Endothelial cell of umbilical vein (primary cell): ENCODE measurements at places on chromosomes 11 and 22. TPM values are rescaled to one million over a fixed set of nuclear protein-coding genes. Genes with fewer than 3 reads are reported as not detected.

RAPSN gene
- total RNA-seq, result 1.6 TPM in 2 replicates

SAA2 gene
- total RNA-seq, result not detected in 2 replicates

DESI1 gene
- 49.4 and 59.1 TPM in 2 replicates for total RNA-seq

PRPF19 gene
- total RNA-seq, result 114 and 126 TPM in 2 replicates

SMC1B gene
- 0.07 TPM in 1 of 2 replicates, not detected in the other for total RNA-seq

IL10RA gene
- total RNA-seq, result 0.14 TPM in 1 of 2 replicates, not detected in the other

CBX7 gene
- total RNA-seq, result 5.1 and 7.1 TPM in 2 replicates

ASCC2 gene
- 60.4 and 60.7 TPM in 2 replicates for total RNA-seq

DNA sequence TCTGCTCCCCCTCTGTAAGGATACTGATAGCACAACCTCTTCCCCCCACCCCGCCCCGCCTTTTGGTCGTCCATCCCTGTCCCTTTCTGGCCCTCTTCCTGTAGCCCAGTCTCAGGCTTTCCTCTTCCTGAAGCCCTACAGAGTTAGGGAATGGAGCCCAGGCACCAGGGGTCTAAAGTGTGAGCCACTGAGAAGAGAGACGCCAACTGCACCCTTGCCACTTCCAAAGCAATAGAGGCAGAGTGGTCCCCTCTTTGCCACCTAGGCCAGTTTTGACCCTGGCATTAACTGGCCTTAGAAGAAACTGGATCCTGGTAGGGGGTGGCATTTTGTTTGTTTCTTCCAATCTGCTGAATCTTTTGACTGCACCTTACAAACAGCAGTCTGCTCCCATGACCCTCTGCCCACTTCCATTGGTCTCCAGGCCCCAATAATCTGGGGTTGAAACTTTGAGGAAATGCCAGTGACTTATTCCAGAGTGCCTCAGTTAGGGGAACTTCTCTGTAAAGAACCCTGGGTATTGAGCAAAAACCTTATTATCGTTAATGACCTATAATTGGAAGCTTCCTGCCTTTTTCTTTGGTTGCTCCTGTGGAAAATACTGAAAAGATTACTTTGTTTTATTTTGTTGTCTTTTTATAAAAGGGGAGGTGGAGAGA lies 9.7 kb upstream of the GRK2 start:
- no peak for DNase-seq

GRCh38 chr11:124759266-124760204 lies 2.6 kb downstream of the ESAM start:
- DNase-seq, result peak; percentile 100

GRCh38 chr11:14588681-14589080 lies 54.9 kb upstream of the PDE3B start:
- DNase-seq, result no peak

DNA sequence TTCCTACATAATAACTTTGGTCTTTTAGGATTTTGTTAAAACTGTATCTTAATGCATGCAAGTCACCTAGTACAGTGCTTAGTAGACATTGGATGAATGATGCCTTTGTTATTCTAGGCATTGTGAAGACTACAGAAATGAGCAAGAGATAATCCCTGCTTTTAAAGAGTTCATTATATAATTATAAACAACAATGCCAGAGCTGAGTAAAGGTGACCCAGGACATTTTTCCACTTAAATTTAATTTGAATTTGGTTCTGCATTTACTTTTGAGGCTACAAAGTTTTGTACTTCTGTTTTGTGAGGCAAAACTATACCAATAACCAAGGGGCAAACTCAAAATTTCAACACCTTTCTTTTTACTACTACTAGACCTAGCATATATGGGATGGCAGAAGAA lies 182.0 kb upstream of the SESN3 start:
- no peak for DNase-seq

DNA sequence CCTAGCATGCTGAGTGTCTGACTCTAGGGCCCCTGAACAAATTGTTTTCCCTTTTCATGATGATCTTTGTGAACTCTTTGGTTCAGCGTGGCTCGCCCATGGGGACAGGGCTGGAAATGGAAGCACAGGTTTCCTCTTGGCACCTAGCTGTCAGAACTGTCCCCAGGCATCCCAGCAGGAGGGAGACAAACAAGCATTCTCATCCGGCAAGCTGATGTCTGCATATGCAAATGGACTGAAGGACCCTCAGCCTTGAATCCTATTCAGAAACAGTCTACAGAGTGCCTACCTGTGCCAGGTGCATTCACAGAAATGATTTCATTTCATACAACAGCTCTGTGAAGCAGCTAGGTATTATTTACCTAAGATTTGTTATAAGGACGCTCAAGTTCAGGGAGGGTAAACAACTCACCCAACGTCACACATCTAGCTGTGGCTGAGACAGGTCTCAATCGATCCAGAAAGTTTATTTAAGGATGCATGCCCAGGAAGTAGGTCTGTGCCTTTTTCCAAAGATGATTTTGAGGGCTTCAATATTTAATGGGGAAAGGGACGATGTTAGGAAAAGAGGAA lies 176.4 kb downstream of the KIRREL3 start:
- DNase-seq, result no peak

DNA sequence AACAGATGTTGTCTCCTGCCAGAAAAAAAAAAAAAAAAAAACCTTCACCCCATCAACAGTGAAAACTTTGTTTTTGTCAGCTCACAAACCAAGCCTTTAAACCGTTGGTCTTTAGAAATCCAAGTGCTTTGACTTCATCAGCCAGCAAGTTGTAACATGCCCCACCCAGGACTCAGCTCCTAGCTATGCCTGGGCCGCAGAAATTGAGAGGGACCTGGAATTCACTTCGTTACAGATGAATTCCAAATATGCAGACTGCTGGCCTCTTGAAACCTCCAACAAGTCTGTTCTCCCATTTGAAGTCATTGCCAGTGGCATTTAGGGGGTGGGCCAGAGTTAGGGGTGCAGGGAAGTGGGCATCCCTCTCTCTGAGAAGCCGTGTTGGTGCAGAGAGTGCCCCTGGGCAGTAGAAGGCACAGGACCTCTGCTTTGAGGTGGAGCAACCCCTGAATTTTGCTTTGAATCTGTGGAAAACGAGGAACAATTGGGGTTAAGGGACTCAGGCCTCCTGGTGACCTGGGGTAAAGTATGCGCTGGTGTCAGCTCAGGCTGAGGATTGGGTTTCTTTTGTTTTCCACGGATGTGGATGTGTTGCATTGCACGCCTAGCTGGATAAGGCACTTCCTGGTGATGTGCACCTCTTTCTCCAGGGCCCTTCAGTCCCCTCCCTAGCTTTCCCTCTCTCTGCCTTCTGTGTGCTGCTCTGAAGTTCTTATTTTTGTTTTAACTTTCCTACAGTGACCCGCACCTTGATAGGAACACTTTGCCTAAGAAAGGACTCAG lies 109.5 kb downstream of the DBX1 start:
- no peak for DNase-seq

DNA sequence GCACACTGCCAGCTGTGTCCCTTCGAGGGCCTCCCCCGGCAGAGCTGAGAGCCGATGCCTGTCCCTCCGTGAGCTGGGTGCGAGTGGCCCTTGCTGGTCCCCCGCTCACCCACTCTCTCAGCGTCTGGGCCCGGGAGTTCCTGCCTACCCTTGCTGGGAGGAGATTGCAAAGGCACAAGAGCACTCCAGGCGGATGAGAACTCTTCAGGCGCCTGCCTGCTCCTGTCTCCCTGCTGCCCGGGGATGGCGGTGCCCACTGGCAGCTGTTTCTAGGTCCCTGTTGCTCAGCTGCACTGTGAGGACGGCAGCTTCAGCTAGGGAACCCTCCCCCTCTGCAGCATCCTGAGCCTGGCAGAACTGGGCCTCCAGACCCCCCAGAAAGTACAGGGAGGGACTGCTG lies 61.1 kb downstream of the FLRT1 start:
- no peak for DNase-seq

- no peak for DNase-seq
Observed at GRCh38 chr22:38465673-38466490, 2.0 kb upstream of the KDELR3 start.

DNA sequence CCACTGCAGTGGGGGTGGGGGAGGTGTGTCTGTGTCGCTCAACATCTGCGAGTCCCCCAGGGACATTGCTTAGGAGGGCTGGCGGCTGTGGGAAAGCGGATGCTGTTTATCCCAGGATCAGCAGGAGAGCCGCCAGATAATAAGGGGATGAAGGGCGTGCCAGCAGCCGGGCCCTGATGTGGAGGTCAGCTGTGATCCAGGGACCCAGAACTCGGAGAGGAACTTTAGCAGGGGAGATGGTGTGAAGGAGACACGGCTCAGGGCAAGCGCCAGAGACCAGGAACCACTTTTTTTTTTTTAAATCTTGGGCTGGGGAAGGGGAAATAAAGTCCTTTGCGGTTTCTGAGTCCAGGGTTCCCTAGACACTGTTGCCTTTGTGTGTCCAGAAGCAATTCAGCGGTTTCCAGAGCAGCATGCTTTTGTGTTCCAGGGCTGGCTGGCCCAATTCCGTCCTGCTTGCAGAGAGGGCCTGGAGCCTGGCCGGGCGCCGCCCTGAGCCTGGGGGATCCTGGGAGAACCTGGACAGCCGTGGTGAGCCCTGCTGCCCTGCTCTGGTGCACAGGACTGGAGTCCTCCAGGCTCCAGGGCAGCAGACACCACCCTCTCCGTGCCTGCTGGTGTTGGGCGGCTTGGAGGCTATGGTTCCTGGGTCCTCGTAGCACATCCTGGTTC lies at the start of gene GRAMD4:
GRAMD4 (plus strand) TSS at position 557 of the 672 bp plus-strand sequence. CDS start 6,414 bp downstream, outside the sequence.
- no peak for DNase-seq

DNA sequence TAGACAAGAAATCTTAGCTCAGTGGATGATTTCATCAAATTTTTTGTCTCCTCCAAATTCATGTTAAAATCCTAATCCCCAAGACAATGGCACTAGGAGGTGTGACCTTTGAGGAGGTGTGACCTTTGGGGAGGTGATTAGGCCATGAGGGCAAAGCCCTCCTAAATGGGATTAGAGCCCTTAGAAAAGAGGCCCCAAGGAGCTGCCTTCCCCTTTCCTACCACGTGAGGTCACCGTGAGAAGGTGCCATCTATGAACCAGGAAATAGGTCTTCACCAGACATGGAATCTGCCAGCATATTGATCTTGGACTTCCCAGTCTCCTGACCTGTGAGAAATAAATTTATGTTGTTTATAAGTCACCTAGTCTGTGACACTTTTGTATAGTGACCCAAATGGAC lies 138.7 kb downstream of the TRIM29 start:
- no peak for DNase-seq

- DNase-seq, result peak; percentile 94
Observed at GRCh38 chr11:45857961-45858474, 10.7 kb downstream of the CRY2 start.

DNA sequence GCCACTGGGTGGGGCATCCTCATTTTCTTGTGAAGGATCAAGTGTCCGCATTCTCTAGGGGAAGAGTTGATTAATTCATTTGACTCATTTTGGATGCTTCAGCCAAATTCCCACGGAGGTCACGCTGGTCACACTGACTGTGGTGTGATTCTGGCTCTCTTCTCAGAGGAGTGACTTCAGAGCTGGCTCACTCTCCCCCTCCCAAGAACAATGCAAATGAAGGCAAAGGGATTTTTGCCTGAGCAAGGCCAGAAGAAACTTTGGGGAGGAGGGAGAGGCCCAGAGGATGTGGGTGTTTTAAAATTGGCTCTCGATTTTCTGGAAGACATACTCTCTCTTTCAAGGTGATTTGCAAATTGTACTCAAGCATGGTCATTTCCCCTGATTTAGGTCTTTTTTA lies 51.1 kb upstream of the LMO2 start:
- DNase-seq, result peak; percentile 85

GRCh38 chr22:33854724-33855123 lies 65.6 kb downstream of the LARGE1 start:
- DNase-seq, result no peak

DNA sequence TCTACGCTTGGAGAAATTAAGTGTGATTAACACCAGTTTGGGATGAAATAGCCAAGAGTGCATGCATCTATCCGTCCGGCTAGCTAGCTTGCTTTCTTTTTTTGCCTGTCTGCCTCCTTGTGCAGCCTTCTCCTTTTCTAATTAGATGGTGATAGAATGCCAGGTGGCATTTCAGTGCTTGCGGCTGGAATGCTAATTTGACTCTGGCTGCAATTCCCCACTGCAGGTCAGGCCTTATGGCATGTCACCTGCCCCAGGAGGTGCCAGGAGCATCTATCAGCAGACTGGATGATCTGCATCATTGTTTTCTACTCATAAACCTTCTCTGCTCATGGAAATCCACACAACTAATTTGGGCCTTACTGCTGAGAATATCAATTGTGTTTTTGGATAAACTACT lies 51.1 kb upstream of the CABP7 start:
- DNase-seq, result no peak

- peak; percentile 72 for DNase-seq
Observed at GRCh38 chr22:24525416-24526037, 29.4 kb downstream of the GUCD1 start.

- DNase-seq, result no peak
Observed at GRCh38 chr11:44601471-44602370, 36.3 kb downstream of the CD82 start.

- no peak for DNase-seq
Observed at GRCh38 chr11:112902361-112903011, 58.7 kb upstream of the NCAM1 start.

DNA sequence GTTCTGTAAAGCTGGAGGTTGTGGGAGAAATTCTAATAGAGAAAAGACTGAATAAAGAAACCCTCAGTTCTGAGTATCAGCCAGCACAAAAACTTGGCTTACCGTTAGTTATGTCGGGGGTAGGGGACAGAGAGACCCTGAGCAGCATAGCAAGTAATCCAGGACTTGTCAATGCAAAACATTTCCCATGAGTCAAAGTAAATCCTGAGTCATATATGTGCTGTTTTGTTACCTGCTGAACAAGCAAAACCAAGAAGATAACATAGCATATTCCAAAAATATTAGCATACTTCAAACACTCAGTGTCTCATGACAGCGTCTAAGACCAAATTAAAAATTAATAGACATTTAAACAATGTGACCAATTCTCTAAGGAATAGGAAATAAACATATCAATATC lies 75.1 kb upstream of the LUZP2 start:
- DNase-seq, result no peak

DNA sequence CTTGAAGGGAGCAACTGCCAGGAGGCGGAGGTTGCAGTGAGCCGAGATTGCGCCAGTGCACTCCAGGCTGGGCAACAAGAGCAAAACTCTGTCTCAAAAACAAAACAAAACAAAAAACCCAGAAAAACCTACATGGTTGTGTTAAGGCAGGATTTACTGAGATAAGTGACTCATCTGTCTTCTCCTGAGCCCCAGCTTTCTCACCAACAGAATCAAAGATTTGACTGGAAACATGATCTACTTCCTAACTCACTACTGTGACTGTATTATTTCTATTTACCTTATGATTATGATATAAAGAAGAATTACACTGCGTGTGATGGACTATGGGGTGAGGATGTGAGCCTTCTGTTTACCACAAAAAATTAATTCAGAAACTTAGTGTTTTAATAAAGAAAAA lies 21.8 kb downstream of the FAM118B start:
- no peak for DNase-seq

GRCh38 chr11:105524286-105524685 lies 85.6 kb upstream of the GRIA4 start:
- DNase-seq, result no peak

- peak; percentile 41 for DNase-seq
Observed at GRCh38 chr11:129881570-129882170, 13.7 kb downstream of the NFRKB start.

DNA sequence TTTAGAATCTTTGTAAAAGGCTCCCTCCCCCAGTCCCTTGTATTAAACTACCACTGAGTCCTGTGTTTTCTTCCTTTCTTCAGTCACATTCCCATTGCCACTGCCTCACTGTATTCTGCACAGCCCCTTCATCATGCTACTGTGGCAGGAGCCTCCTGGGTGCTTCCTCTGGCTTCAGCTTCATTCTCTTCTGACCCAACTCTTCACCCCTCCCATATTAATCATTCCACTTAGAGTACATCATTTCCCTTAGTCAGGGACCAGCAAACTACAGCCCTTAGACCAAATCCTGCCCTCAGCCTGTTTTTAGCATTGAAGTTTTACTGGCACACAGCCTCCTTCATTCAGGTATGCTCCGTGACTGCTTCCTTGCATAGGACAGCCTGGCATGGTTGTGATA lies 127.7 kb upstream of the MTNR1B start:
- DNase-seq, result no peak
